ENCODE measurements at places on chromosomes 3 and 15. TPM values are rescaled to one million over a fixed set of nuclear protein-coding genes. Genes with fewer than 3 reads are reported as not detected.

The SI gene
- not detected for total RNA-seq

The CELSR3 gene
- total RNA-seq: 3.4 TPM

The C2CD4A gene
- total RNA-seq: not detected

The SLC2A2 gene
- total RNA-seq: not detected

The NR2F2 gene
- not detected for total RNA-seq

The ISLR gene
- total RNA-seq: not detected

The FBXW12 gene
- total RNA-seq: not detected

The KIF23 gene
- 1.2 TPM for total RNA-seq

The SLC38A3 gene
- not detected for total RNA-seq

The ZNF609 gene
- 55.3 TPM for total RNA-seq

The FETUB gene
- total RNA-seq: not detected

The CLDN11 gene
- total RNA-seq: not detected

The TBC1D5 gene
- 81.9 TPM for total RNA-seq

The RASL12 gene
- not detected for total RNA-seq

DNA sequence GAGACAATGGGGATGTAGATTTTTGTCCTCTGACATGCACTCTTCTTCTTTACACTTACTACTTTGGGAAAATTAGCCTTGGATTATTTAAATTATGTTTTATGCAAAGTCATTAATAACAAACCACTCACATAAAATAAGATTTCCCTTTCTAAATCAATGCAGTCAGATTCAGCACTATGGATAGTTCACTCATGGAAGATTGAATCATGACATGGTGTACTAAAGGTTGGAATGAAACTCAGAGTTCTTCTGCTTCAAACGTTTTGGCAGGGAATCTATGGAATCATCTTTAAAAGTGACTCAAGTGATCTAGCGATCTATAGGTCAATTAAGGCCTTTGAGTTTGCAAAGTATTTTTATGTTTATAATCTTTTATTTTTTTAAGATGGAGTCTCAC is 154.3 kb downstream of the KCNMB2 start:
- DNase-seq: no peak
- H3K36me3 ChIP-seq: no peaks in the 10 kb centered on the region
- H3K27ac ChIP-seq: no peak overlapping the region
- no peaks in the 10 kb centered on the region for H3K4me1 ChIP-seq
- no peak overlapping the region for H3K4me3 ChIP-seq

DNA sequence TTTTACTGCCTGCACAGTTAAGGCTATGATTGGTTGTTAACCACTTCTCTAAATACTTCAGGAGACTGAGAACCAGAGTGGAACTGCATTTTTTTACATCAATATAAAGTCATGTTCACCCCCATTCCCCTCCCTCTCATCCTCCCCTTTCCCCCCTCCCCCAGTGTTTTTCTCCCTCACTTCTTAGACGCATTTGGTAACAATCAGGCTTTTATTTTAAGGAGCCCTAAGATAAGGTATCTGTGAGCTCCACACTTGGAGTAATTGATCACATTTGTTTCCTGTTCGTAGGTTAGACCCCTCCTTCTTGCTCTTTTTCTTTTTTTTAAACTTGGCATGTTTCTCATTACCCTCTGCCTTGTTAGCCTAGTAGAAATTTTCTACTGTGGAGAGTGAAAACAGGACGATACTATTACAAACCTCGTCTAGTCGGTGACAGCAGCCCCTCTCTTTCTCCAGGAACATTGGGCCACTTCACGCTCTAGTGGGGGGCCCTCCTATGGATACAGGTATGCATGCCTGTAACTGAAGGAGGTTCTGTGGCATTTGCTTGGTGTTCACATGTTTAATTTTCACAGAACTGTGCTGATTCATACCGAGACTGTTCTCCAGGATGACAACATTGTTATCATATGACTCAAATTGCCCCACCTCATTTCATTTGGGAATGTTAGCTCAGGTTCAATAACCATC is 314.4 kb downstream of the MECOM start:
- DNase-seq: no peak
- H3K4me3 ChIP-seq: no peak overlapping the region
- H3K4me1 ChIP-seq: no peaks in the 10 kb centered on the region

GRCh38 chr3:116444115-116444747 is 1.1 kb downstream of the LSAMP start:
- H3K36me3 ChIP-seq: no peaks in the 10 kb centered on the region
- DNase-seq: no peak
- H3K27me3 ChIP-seq: no peaks in the 10 kb centered on the region
- no peaks in the 10 kb centered on the region for H3K4me1 ChIP-seq
- no peak overlapping the region for H3K4me3 ChIP-seq

DNA sequence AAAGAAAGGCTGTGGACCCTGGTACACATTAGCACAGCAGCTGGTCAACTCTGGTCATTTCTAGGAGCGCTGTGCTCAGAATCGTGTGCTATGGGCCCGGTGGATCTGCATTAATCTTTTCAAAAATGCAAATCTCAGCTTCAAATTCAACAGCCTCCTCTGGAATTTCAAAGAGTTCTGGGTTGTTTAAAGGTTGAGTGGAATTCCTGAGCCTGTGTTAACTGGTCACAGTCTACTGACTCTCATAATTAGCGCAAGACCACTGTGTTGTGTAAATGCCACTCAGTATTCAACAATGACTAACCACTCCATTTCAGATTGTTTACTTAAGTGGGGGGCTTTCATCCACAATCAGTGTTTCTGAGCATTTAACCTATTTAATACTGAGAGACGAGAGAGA is 2.7 kb upstream of the ARNT2 start:
- H3K36me3 ChIP-seq: no peaks in the 10 kb centered on the region
- no peak overlapping the region for H3K4me3 ChIP-seq
- peaks cover 5% of the 10 kb centered on the region for H3K27me3 ChIP-seq
- DNase-seq: no peak
- H3K4me1 ChIP-seq: no peaks in the 10 kb centered on the region

- H3K36me3 ChIP-seq: no peaks in the 10 kb centered on the region
- H3K4me3 ChIP-seq: no peak overlapping the region
- no peak for DNase-seq
- H3K27me3 ChIP-seq: no peaks in the 10 kb centered on the region
These were observed 8.4 kb upstream of the PLA1A start for GRCh38 chr3:119589102-119589773.

- no peaks in the 10 kb centered on the region for H3K27me3 ChIP-seq
- H3K4me1 ChIP-seq: no peaks in the 10 kb centered on the region
- no peaks in the 10 kb centered on the region for H3K36me3 ChIP-seq
- DNase-seq: no peak
- no peak overlapping the region for H3K4me3 ChIP-seq
- H3K27ac ChIP-seq: no peak overlapping the region
These were observed 320.3 kb downstream of the THSD4 start for GRCh38 chr15:71435552-71435951.

DNA sequence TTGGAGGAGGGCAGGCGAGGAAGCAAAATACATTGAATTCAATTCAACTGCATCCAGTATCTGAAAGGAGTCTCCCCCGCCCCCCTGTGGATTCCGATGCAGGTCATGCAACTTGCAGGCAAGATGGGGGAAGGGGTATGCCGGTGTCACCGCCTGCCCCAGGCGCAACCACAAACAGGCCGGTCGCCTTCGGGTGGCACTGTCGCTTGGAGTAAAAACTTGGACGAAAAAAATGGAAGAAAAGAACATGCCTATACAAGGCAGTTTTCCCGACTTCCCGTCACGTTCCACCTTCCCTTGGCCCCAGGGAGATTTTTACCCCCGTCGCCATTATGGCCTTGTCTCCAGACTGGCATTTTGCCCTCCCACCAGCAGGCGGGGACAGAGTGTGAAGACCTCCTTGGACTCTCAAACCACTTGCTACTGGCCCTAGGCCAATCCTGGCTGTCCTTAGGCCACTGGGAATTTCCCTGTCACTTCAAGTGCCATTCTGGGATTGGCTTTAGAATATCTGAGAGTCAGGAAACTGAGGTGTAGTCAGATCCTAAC is 1.6 kb upstream of the NTRK3 start:
- no peaks in the 10 kb centered on the region for H3K36me3 ChIP-seq
- no peak overlapping the region for H3K27ac ChIP-seq
- no peak for DNase-seq
- peaks cover 26% of the 10 kb centered on the region for H3K27me3 ChIP-seq
- H3K4me3 ChIP-seq: no peak overlapping the region

DNA sequence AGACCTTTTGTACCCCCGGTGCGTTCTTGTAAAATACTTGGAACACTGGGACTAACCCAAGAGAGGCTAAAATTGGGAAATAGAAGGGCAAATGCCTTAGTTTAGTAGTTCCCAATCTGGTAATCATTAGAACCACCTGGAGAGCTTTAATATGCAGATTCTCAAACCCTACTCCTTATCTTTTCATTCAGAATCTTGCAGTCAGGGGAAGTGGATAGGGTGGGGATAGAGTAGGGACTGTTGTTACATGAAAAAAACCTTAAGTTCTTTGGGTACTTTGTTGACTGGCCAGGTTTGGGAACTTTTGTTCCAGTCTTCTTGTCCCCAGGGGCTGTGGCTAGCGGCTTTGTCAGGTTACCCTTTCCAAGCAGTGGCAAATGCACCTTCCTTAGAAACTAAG is 15.9 kb downstream of the MAPKBP1 start:
- no peaks in the 10 kb centered on the region for H3K36me3 ChIP-seq
- H3K27ac ChIP-seq: no peak overlapping the region
- no peak for DNase-seq
- no peak overlapping the region for H3K4me3 ChIP-seq

GRCh38 chr3:64988188-64988587 is 300.4 kb upstream of the ADAMTS9 start:
- no peaks in the 10 kb centered on the region for H3K36me3 ChIP-seq
- H3K4me3 ChIP-seq: no peak overlapping the region
- no peaks in the 10 kb centered on the region for H3K4me1 ChIP-seq
- no peak for DNase-seq
- no peaks in the 10 kb centered on the region for H3K27me3 ChIP-seq
- H3K27ac ChIP-seq: no peak overlapping the region

DNA sequence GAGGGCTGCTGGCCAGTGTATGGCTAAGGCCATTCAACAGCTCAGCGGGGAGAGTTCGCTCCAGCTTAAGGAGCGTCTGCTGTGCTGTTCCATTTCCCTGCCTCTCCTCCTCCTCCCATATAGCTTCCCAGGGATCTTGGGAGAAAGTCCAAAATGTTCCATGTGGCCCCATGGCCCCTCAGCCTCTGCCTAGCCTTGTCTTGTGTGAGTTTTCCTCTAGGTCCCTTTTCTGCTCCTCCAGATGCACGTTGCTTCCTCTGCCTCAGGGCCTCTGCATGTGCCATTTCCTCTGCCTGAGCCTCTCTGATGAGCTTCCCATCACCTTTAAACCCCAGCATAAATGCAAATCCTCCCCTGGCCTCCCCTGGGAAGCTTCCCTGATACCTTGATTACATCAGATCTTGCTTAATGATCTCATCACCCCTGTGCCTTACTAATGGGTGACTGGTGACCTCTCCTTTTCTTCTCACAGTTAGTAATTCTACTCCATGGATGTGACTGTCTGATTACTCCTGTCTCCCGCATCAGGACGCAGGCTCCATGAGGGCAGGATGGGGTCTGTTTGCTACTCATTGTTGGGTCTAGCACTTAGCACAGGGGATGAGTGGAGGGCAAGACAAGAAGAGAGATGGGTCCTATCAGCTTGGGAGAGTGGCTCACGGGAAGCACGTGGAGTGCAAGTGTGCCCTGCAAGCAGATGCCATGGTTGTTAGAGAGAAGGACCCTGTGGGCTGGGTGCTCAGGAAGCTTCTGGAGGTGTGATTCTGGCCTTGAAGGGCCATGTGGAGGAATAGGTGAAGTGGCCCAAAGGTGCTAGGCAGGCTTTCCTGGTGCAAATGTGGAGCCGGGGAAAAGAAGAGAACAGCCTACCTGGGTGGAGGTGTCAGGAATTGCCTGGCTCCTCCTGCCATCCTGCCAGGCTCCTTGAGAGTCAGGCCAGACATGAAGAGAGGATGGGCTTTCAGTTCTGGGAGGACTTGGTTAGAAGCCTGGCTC is 23.8 kb downstream of the ITGA11 start:
- no peak overlapping the region for H3K4me3 ChIP-seq
- peak; percentile 8 for DNase-seq
- no peaks in the 10 kb centered on the region for H3K4me1 ChIP-seq
- no peaks in the 10 kb centered on the region for H3K36me3 ChIP-seq

DNA sequence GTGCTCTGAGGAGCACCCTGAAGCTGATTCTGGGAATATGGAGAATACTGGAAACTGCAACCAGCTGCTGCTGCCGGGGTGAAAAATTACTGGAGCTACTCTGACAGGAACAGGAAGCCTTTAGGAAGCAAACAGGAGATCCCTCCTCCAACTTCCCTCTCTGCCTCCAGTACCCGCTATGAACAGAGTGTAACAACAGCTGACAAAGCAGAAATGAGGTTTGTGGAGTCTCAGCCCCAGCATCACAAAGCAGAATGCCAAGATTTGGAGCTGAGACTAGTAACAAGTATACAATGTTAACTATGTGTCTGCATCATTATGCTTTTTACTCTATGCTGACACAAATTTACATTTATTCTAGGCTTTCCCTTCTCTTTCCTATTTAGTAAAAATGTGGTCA is 22.7 kb upstream of the PIAS1 start:
- H3K36me3 ChIP-seq: no peaks in the 10 kb centered on the region
- no peaks in the 10 kb centered on the region for H3K4me1 ChIP-seq
- DNase-seq: no peak
- no peak overlapping the region for H3K27ac ChIP-seq
- H3K27me3 ChIP-seq: no peaks in the 10 kb centered on the region

- no peak overlapping the region for H3K27ac ChIP-seq
- peaks cover 70% of the 10 kb centered on the region for H3K4me1 ChIP-seq
- DNase-seq: no peak
- H3K36me3 ChIP-seq: peaks cover 66% of the 10 kb centered on the region
- H3K27me3 ChIP-seq: no peaks in the 10 kb centered on the region
These were observed 52.0 kb downstream of the OXNAD1 start for GRCh38 chr3:16316847-16317560.

- H3K36me3 ChIP-seq: no peaks in the 10 kb centered on the region
- no peak overlapping the region for H3K27ac ChIP-seq
- no peaks in the 10 kb centered on the region for H3K27me3 ChIP-seq
- H3K4me3 ChIP-seq: no peak overlapping the region
- H3K4me1 ChIP-seq: no peaks in the 10 kb centered on the region
These were observed 66.1 kb upstream of the CHMP2B start for GRCh38 chr3:87161013-87161412.

DNA sequence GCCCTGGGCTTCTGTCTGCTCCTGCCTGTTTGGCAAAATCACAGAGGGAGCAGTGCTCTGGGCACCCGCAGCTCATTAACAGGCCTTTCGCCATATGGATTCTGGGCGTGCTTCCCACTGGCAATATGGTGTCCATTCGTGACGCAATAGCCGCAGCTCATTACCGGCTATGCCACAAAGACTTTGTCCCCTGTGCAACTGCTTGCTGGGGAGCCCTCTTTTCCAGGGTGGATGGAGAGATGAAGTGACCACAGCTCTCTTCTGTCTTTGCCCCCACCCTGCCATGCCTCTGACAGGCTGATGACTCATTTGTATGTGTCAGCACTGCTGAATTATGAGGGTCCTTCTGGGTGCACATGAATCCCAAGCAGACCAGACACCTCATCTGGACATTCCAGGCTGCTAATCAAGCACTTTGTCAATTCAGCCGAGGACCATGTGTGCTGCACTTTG is 214.3 kb upstream of the FEZF2 start:
- H3K27ac ChIP-seq: no peak overlapping the region
- no peak for DNase-seq
- no peaks in the 10 kb centered on the region for H3K4me1 ChIP-seq
- H3K27me3 ChIP-seq: no peaks in the 10 kb centered on the region
- H3K36me3 ChIP-seq: no peaks in the 10 kb centered on the region
- no peak overlapping the region for H3K4me3 ChIP-seq

GRCh38 chr3:192819001-192819569 is 91.7 kb upstream of the FGF12 start:
- no peaks in the 10 kb centered on the region for H3K4me1 ChIP-seq
- no peaks in the 10 kb centered on the region for H3K36me3 ChIP-seq
- H3K27me3 ChIP-seq: no peaks in the 10 kb centered on the region
- H3K27ac ChIP-seq: no peak overlapping the region
- DNase-seq: no peak
- no peak overlapping the region for H3K4me3 ChIP-seq

- H3K4me1 ChIP-seq: peaks cover 60% of the 10 kb centered on the region
- no peak overlapping the region for H3K27ac ChIP-seq
- no peaks in the 10 kb centered on the region for H3K27me3 ChIP-seq
These were observed 154.6 kb downstream of the APBA2 start for GRCh38 chr15:29040370-29040751.
